ENCODE measurements at places on chromosomes 6 and 20.

- DNase-seq, result no peak
These were observed 15.1 kb downstream of the SHPRH start for GRCh38 chr6:145948878-145949613.

DNA sequence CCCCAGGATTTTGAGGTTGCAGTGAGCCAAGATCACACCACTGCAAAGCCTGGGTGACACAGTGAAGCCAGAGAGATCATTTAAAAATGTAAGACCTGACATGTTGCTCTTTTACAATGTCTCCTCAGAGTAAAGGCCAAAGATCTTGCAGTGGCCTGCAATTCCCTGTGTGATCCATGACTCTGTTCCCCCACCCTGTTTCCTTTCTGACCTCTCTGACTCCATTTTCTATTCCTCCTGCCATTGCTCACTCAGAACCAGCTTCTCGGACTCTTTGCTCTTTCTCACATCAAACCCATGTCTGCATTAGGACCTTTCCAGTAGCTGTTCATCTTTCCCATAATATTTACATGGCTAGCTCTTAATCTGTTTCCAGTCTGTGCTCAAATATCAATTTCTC, 28.8 kb downstream of the RNF217 start:
- DNase-seq, result no peak

DNA sequence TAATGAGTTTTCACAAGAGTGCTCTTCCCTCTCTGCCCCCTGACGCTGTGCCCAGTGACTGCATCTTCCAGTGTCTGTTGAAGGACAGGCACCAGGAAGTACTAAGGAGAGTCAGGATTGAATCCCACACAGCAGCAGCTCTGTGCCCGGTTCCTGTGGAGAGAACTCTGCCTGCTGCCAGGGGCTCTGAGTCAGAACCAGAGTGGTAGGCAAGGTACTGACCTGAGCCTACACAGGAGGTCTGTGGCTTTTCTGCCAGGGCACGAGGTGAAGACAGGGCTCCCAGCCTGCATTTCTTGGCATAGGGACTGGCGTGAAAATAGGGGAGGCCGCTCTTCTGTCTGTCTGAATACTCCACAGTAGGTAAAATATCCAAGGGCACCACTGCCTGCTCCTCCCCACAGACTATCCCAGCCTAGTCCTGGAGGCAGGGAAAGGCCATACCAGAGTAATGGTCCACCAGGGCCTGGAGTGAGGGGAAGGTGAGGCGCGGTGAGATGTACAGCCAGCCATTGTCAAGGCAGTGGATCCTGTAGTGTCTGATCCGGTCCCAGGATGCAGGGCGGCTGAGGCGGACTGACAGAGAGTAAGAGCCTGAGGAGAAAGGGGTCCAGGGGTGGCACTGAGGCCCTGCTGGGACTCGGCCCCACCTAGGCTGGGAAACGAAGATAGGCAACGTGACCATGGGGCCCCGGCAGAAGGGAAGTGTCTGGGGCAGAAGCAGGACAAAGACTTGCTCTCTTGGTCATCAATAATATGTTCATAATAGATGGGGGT, 9.4 kb downstream of the RAB5IF start:
- DNase-seq, result no peak

DNA sequence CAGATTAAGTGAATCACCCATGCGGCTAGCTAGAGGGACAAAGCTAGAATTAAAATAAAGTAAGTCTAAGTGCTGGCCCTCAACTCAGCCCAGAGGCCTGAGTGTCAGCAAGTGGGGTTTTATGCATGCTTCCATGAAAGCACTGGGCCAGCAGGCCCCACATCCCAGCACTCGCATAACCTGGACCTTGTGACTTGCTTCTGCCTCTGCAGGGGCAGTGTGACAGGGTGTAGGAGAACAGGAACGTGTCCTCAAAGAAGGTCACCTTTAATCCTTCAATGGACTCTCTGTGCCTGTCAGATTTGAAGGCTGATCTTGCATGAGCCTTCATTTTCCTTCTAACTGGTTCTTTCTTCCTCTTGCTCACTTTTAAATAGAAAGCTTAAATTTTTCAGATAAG, 183.4 kb downstream of the ALDH8A1 start:
- no peak for DNase-seq

- no peak for DNase-seq
These were observed 625 bp upstream of the ECHDC1 start for GRCh38 chr6:127343809-127344659.

DNA sequence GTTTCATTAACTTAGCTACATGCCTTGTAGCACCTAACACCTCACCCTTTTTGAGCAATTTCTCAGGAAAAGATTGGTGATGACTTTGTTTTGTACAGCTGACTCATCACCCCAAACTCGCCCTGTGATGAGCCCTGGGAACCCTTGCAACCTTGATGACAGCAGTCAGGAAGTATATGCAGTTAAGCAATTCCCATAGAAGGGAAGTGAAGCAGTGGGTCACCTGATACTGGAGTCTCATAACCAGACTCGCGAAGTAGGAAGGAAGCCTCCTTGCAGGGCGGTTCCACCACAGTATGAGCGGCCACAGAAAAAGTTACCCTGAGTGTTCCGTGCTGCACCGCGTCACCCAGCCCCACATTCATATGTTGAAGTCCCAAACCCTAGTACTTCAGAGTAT, 82.0 kb upstream of the EDN1 start:
- no peak for DNase-seq

GRCh38 chr6:39926668-39927067, 7.6 kb downstream of the MOCS1 start:
- no peak for DNase-seq

DNA sequence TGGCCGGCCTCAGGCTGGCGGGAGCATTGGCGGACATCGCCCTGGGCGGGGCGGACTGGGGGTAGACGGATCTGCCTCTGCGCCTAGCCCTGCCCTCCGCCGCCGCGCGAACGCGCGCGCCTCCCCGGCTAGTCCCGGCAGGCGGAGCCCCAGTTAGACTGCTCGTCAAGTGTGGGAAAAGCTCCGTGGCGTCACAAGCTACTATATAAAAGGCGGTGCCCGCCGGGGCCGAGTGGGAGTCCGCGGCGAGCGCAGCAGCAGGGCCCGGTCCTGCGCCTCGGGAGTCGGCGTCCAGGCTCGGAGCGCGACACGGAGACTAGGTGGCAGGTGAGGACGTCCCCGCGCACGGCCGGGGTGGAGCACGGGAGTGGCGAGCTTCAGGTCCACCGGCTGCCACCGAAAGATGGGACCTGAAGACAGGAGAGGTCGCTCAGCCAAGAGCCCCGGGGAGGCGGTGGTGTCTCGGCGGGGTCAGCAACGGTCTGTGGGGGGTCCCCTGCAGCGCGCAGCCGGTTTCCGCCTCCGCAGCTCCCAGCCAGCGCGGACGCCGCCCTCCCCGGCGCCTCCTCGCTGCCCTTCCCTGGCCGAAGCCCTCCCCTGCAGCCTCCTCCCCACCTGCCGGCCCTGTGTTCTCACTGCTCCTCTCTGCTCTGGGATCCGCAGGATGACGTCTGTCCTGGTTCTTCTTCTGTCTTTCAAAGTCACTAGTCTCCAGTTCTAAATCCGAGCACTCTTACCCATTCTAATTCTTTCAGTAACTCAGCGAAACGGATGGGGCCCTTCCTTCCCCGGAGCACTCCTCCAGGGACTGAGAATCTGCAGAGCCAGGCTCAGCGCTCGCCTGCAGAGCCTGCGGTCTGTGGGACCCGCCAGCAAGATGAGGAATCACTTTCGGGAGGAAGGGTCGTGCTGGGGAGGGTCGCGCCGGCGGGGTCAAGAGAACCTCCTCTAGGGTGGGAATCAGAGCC, 4.3 kb upstream of the RIPK1 start:
- peak; percentile 85 for DNase-seq

DNA sequence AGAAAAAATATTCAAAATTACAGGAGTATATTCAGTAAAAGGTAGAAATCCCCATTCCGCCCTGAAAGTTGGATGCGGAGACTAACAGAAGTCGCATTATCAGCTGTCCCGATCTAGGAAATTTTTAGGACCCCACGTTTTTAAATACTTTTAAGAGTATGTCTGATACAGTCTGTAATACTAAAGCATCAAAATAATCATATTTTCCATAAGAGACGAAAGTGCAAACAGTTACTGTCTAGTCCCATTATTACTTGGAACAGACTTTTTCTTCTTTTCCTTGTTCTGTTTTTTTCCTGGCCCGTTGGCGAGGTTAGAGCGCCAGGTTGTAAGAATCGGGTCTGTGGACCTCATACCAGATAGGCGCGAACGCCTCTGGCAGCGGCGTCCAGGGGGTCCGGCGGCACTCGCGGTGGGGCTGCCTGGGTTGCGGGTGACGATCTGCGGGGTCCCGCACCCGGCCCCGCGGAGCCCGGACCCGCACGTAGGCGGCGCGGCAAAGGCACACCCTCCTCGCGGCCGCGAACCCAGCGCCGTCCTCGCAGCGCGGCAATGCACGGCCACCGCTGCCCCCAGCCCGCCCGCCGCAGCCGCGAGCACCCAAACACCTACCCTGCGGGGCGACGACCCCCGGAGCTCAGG, 460 bp downstream of the PLAGL1 start:
- no peak for DNase-seq

DNA sequence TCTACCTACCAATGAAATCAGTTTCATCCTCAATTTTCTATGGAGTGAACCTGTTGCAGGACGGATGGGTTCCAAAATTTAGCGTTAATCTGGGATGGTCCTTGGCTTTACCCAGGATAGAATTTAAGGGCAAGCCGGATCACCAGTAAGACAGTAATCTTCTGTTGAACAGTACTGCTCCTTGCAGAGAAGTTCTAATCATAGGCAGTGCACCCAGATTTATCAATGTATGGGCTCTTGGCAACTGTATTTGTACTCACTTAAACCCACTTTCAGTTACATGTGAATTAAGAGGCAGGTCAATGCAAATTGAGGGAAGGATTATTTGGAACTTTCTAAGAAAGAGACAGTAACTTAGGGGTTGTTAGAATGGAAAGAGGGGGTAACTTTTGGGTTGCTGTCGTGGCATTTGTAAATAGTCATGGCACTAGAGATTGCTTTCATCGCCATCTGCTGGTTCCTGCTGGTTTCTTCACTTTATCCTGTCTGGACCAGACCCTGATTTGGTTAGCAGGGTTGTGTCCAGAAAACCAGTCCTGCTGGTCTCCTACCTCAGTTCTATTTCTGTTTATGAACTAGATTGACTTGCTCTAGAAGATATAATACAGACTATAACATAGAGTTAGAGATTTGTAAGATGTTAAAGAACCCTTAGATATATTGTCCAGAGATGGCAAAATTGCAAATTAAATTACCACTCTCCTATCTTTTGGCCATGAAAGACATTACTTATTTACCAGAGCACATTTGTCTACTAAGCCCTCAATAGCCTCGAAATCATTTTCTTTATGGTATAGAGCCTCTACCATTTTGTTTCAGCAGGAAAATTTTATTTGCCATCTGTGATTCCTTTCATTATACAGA, 646.3 kb downstream of the UTRN start:
- peak; percentile 9 for DNase-seq

- no peak for DNase-seq
These were observed 99.2 kb upstream of the RPS6KA2 start for GRCh38 chr6:166726201-166726600.

Data from effector memory CD8-positive, alpha-beta T cell (primary cell).